Renal pelvis (tissue), 12 donors: ENCODE measurements at places on chromosomes 13 and 19. TPM values are rescaled to one million over a fixed set of nuclear protein-coding genes. Genes with fewer than 3 reads are reported as not detected.
A peak's percentile ranks its signal among the peaks of the same experiment; 100 is the strongest.

DNA sequence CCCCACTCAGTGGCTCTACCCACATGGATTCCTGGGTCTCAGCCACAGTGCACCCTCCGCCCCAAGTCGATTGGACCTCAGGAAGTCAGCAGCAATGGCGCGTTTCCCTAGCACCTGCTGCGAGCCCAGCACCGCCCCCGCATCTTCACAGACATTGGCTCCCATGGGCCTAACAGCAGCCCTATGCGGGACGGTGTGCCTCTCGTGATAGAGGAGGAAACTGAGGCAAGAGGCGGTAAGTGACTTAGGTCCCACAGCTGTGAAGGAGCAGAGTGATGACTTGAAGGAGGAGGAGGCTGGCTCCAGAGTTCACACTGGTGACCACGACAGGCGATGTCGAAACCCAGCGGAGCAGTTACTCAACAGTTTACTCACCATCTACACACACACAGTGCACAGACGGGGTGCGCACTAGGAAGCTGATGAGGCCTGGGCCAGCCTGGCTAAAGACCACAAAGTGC is 104.5 kb upstream of the SOX1 start:
- DNase-seq: no peak

DNAAF3 gene
- 9.2 TPM for polyA plus RNA-seq

DNA sequence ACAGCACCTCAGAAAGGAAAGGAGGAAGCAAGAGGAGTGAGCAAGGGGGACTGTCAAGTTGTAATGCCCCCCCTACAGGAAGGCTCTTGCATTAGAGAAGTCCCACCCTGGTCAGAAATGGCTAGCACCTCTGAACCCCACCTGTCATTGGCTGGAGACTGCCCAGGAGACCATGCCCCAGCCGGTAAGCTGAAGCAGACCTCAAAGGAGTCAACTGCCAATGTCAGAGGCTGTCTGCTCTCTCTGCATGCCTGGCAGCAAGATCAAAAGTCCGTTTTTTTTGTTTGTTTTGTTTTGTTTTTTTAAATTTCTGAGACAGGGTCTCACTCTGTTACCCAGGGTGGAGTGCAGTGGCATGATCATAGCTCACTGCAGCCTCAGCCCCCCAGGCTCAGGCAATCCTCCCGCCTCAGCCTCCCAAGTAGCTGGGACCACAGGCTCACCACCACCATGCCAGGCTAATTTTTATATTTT is 8.1 kb upstream of the BCL3 start:
- DNase-seq: no peak

GRCh38 chr13:112619730-112620631 is 32.0 kb upstream of the TUBGCP3 start:
- no peak for DNase-seq

DNA sequence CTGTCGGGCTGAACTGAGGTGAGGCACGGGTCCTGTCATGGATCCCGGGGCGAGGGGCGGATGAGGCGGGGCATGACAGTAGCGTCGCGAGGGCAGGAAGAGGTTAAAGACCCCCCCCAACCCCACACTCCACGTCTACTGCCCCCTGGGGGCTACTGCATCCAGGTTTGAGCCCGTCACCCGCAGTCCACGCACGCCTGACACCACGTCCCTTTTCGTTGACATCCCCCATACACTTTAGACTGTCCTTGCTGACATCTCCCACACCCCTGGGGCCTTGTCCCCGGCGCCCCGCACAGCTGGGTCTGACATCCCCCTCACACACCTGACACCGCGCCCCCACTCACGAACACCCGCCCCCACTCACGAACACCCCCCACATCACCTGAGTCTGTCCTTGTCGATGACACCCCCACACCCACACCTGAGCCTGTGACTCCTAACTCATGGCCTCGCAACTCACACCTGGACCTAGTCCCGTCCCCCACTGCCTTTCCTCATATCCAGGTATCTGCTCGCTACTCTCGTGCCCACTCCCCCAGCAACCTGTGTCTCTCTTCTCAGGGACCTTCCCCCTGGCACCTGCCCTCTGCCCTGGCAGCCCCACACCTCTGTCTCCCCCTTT is 416 bp downstream of the SLC25A42 start:
- DNase-seq: no peak

DNA sequence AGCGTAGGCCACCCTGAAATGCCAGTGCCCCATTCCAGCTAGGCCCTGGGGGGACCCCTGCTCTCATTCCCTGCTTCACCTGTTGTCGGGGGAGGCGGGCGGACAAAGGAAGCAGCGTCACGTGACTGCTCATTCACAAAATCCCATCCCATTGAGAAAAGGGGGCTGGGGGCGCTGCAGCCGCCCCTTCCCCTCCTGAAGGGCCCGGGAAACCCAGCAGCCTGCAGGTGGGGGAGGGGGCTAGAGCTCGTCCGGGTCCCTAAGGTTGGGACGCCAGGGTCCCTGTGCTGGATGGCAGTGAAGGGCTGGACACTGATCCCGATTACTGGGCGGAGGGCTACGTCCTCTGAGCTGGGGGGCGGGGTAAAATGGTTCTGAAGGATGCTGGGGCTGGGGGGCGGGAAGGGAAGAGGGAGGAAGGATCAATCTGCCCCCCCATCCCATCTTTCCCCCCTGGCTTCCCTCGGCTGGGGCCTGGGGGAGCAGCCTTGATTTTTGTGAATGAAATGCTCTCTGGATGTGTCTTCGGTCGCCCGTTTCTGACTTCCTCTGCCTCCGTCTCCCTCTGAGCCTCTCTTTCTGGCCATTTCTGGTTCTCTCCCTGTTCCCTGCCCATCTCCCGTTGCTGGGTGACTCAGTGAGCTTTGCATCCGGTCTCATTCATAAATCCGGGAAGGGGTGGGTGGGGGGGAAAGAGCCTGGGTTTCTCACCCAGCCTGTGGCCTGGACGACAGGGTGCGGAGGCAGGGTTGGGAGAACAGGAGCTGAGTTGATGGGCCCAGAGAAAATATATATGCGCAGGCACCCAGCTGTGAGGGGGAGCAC is 816 bp downstream of the SPRED3 start:
- DNase-seq: no peak

GPC5 gene
- polyA plus RNA-seq: 2.7 TPM

DNA sequence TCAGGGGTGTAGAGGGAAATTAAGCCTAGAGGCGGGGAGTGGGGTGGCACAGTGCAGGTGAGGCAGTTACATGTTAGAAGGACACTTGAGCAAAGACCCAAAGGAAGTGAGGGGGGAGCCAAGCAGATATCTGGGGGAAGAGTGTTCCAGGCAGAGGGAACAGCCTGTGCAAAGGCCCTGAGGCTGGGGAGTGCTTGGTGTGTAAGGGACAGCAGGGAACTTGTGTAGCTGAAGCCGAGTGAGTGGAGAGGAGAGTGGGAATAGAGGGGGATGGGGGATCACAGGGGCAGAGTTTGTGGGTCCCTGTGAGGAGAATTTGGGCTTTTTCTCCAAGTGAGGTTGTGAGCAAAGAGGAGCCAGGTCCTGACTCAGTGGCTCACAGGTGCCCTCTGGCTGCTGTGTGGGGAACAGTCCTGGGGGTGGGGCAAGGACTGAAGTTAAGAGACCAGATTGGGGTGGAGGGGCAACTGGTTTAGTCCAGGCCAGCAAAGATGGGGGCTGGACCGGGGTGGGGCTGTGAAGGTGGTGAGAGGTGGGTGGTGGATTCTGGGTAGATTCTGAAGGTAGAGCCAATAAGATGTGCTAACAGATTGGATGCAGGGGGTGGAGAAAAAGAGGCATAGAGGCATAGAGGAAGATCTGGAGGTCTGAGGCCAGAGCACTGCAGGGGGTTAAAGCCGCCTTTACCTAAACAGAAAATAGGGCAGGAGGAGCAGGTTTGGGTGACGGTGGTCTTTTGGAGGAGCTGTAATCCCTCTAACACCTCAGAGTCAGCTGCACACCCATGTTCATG is 75.3 kb downstream of the CACNA1A start:
- DNase-seq: no peak

ZNF284 gene
- 6.0 TPM for polyA plus RNA-seq

DNA sequence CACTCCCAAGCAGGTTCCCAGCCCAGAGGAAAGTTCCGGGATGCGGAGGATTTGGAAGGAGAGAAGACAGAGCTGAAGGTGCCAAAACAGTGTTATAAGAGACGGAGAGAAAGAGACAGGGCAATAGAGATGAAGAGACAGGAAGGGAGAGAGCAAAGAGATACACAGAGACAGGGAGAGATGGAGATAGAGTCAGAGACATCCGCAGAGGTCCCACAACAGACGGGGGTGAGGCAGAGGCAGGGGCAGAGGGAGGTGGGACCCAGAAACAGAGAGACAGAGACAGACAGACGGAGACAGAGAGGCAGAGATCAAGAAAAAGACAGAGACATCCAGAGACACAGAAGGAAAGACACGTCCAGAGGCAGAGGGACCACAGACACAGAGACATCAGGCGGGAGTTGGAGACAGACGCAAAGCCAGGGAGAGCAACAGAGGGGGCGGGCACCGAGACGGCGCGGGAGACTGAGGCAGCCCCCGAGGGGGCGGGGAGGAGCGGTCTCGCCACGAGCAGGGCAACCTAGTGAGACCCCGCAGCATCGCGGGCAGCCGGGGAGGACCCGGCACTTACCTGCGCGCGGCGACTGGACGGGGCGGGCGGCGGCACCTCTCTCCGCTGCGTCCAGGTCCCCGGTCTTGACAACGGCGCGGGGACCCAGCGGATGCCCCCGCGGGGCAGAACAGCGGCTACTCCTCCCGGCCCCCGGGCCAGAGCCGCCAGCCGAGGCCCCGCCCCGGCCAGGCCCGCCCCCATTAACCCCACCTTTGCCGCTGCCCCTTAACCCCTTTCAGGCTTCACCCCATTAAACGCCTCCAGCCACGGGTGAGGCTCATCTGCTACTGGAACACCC is at the start of gene GPR4:
Gene GPR4 (minus strand): TSS at position 689 of the 851 bp plus-strand sequence. CDS start 10,346 bp downstream, outside the sequence.
- DNase-seq: no peak

CD209 gene
- polyA plus RNA-seq: 1.00 TPM

SAE1 gene
- 112 TPM for polyA plus RNA-seq

MICU2 gene
- 98.1 TPM for polyA plus RNA-seq

DNA sequence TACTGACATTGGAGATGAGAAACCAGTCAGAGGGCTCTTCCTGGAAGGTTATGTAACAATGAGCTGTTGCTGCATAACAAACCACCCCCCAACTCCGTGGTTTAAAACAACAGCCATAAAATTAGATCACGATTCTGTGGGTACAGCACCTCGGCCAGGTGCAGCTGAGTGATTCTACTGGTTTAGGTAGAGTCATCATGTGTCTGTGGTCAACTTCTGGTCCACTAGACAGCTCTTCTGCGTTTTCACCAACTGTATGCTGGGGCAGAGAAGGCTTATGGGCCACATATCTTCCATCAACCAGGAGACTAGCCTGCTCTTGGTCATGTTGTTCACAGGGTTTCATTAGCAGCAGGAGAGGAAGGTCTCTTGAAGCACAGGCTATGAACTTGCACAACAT is 585.5 kb downstream of the KCTD12 start:
- DNase-seq: no peak

KLF2 gene
- polyA plus RNA-seq: 18.5 TPM

WDR88 gene
- 0.87 TPM for polyA plus RNA-seq

DNA sequence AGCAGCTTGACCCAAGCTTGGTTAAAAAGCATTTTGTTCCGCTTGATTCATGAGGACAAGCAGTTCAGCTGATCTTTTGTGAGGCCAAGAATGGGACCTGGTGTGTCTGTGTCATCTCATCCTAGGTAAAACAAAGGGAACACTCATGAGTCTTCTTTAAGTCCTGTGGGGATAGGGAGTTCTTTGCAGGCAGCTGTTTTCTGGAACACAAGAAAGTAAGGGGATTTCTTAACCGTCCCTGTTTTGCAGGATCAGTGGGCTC is 134.5 kb upstream of the TMTC4 start:
- no peak for DNase-seq

DNA sequence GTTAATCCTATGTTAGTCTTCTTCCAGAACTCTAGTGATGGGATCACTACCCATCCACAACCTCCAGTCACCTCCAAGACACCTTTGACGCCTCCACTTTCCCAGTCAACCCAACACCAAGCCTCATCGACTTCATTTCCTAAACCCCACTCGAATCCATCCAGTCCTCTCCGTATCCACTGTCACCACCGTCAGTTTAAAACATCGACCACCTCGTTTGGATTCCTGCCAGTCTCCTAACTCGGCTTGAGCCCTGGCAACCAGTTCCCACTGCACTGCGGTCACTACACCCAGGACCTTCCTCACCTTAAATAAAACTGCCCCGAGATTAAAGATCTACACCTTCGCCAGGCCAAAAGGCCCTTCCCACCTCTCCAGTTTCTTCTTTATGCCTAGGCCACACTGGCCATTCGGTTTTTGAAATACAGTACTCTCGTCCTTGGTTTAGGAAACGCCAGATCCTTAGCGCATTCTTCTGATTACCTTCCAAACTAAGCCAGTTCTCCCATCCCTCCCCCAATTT is 1.2 kb downstream of the MTIF3 start:
- peak; percentile 17 for DNase-seq

PCP2 gene
- polyA plus RNA-seq: 1.0 TPM

DIRAS1 gene
- polyA plus RNA-seq: 3.5 TPM

DNA sequence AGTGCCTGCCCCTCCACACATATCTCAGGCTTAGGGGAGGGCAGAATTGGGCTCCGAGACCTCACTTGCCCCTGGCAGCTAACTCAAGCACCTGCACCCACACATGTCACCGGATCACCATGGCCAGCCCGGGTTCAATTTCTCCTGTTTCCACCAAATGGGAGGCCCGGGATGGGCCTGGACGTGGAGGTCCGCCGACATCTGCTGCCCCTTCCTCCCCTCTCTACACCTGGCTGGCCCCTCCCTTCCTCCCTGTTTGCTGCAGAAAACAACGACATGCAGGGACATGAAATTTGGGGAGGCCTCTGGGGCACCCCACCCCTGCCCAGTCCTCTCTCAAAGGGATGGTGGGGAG is 1.3 kb downstream of the PRKD2 start:
- no peak for DNase-seq

DNA sequence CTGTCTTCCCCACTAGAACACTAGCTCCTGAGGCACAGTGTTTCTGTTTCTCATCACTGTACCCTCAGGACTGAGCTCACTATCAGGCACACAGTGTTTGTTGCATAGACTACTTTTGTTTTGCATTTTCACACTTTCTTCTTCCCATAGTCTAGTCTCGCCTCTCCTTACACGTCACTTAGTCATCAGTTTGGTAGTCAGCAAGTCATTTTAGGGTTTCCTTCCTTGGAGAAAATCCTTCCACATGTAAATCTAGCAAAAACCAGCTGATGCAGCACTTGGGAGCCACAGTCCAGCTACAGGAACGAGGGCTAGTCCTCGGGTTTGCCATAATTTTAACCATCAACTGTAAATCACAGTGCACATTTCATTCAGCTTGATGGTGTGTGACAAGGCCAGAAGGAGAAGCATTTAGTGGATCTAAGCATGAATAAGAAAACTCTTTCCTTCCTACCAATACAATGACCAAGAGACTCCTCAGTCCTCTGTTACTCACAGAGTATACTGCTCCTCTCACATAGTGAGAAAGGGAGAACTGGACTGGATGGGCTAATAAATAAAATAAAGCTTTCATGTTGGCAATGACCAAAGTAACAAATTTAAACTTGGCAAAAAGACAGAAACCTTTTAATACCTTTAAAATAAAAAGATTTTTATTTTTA is 221.0 kb downstream of the KLF12 start:
- no peak for DNase-seq

- DNase-seq: no peak
Observed at GRCh38 chr13:33722216-33722915, 95.6 kb upstream of the RFC3 start.

PSG1 gene
- polyA plus RNA-seq: 0.07 TPM

CCDC61 gene
- polyA plus RNA-seq: 14.1 TPM

STARD13 gene
- polyA plus RNA-seq: 20.5 TPM
